Calu3 (cell line): ENCODE measurements at places on chromosomes 3 and 15. TPM values are rescaled to one million over a fixed set of nuclear protein-coding genes. Genes with fewer than 3 reads are reported as not detected.
A peak's percentile ranks its signal among the peaks of the same experiment; 100 is the strongest.

Gene CLDN11
- 5.1 and 8.7 TPM in 2 replicates for total RNA-seq

Gene DAPK2
- 1.1 and 1.5 TPM in 2 replicates for total RNA-seq

DNA sequence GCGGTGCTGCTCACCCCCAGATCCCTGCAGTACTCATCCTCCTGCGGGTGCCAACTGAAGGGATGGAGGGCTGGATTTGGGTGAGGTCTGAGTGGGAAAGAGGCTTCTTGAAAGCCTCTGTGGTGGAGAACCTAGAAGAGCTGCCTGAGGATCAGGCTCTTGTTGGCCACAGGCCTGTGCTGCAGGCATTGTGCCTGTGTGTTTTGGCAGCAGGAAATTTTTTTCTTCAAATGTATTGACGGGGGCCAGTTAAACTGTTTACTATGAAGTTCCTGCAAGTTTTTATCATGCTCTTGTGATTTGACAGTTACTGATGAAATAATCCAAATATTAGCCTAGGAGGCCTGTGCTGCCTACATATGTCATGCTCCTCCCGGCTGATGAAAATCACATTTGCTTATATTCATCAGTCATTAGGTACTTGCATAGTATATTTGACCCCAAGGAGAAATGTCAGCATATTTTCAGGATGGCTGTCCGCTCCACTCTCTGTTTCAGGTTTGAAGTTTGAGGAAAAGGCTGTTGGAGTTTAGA lies 103.1 kb downstream of the THSD4 start:
- no peaks in the 10 kb centered on the region for H3K4me1 ChIP-seq
- no peak overlapping the region for H3K27ac ChIP-seq
- no peaks in the 10 kb centered on the region for H3K36me3 ChIP-seq
- DNase-seq = no peak

DNA sequence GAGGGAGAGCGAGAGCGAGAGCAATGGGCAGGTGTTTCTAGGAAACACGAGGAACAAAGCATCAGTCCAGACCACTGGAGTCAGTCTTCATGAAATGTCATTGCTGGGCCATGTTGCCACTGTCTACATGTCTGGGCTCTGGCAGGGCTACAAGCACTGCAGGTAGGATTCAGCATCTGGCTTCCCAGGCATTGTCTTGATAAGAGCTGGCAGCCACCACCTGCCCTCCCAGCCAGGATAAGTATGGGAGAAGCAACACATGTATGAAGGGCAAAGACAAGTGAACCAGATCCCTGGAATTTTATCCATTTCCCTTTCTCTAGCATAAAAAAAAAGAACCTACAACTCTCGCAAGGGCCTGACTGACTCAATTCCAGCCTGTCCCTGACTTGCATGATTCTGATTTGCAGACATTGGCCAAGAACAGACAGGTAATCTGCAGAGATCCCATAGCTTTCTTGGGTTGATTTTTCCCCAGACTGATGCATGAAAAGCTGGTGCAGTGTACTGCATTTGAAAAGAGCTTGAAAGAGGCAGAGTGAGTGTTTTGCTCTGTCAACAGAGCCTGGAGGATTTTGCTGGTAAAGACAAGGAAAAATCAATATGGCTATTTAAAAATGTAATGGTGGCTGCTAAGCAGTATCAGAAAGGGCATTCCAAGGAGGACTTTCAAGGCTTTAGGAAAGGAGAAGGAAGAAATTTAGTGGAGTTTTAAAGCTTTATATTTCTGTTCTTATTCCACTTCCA lies 157.2 kb upstream of the MYRIP start:
- H3K4me1 ChIP-seq = no peaks in the 10 kb centered on the region
- no peak for DNase-seq
- H3K27me3 ChIP-seq = no peaks in the 10 kb centered on the region

GRCh38 chr15:73633991-73634495 lies 854 bp upstream of the NPTN start:
- peaks cover 52% of the 10 kb centered on the region for H3K4me1 ChIP-seq
- H3K36me3 ChIP-seq = peaks cover 25% of the 10 kb centered on the region
- peak overlapping the region; percentile 70 for H3K4me3 ChIP-seq
- H3K27me3 ChIP-seq = peaks cover 21% of the 10 kb centered on the region

- no peak for DNase-seq
- no peaks in the 10 kb centered on the region for H3K27me3 ChIP-seq
- no peak overlapping the region for H3K27ac ChIP-seq
These were observed 113.8 kb downstream of the ROBO1 start for GRCh38 chr3:79654019-79654418.

GRCh38 chr15:57555270-57555669 lies 36.4 kb upstream of the MYZAP start:
- no peaks in the 10 kb centered on the region for H3K36me3 ChIP-seq
- H3K4me1 ChIP-seq = peaks cover 50% of the 10 kb centered on the region
- no peak overlapping the region for H3K4me3 ChIP-seq
- H3K27me3 ChIP-seq = no peaks in the 10 kb centered on the region
- H3K27ac ChIP-seq = no peak overlapping the region

GRCh38 chr3:170558427-170558826 lies 27.4 kb downstream of the SLC7A14 start:
- no peaks in the 10 kb centered on the region for H3K4me1 ChIP-seq
- H3K4me3 ChIP-seq = no peak overlapping the region
- no peak overlapping the region for H3K27ac ChIP-seq
- H3K36me3 ChIP-seq = no peaks in the 10 kb centered on the region
- no peak for DNase-seq
- peaks cover 2% of the 10 kb centered on the region for H3K27me3 ChIP-seq
